Stimulated activated CD4-positive, alpha-beta T cell treated with anti-CD3 and anti-CD28 coated beads, TNF-alpha, amount 100 ng/mL, for 24 hours (primary cell): ENCODE measurements at places on chromosomes 5 and 9.

DNA sequence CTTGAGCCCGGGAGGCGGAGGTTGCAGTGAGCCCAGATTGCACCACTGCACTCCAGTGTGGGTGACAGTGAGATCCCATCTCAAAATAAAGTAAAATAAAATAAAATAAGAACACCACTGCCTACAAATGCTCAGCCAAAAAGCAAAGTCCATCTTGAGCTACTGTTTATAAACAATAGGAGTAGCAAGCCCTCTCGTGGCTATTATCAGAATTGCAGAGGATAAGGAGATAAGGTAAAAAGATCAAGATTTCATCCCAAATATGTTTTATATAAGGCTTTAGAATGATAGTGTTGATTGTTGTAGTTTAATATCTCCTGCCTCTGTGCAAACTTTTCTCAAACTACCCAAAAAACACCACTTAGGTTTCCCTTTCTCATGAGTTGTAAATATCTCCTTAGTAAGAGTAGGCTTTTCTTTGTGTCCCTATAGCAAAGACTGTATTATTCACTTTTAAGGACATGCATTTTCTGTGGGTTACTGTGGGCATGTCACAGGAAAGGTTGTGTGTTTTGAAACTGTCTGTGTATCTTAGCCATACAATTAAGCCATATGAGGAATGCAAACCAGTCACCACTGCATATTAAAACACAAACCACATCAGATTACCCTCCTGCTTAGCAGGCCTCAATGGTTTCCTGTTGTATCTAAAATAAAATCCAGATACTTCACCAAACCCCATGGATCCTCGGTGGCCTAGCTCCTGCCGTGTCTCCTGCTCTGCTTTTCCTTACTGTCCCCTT lies 31.8 kb upstream of the CKS2 start:
- no peak for DNase-seq

DNA sequence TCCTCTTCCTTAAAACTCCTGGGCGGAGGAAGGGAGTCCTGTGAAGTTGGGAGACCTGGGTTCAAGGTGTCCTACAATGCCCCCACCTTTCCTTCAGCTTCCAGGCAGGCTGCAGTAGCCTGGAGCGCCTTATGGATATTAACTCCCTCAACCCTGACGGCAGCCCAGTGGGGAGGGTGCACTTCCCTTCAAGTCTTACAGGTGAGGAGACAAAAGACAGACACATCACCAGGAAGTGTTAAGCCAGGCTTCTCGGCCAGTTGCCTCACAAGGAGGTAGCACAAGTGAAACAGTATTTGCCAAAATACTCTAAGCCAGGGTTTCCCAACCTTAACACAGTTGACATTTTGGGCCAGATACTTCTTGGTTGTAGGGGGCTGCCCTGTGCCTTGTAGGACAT lies 4.2 kb downstream of the TRIM7 start:
- no peak for DNase-seq

DNA sequence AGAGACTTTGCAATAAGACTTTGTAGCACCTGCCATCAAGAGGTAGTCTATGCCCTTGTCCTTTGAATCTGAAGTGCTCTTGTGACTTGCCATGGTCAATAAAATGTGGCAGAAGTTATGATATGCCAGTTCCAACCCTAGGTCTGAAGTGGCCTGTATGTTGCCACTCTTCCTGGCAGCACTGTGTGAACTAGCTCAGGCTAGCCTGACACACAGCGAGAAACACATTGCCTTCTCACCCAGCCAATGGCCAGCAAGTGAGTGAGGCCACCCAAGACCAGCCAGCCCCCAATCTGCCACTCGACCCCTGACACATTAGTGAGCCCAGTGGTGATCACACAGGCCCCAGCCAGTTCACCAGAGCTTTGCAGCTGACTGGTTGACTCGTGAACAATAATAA lies 52.7 kb upstream of the OSMR start:
- DNase-seq = no peak

DNA sequence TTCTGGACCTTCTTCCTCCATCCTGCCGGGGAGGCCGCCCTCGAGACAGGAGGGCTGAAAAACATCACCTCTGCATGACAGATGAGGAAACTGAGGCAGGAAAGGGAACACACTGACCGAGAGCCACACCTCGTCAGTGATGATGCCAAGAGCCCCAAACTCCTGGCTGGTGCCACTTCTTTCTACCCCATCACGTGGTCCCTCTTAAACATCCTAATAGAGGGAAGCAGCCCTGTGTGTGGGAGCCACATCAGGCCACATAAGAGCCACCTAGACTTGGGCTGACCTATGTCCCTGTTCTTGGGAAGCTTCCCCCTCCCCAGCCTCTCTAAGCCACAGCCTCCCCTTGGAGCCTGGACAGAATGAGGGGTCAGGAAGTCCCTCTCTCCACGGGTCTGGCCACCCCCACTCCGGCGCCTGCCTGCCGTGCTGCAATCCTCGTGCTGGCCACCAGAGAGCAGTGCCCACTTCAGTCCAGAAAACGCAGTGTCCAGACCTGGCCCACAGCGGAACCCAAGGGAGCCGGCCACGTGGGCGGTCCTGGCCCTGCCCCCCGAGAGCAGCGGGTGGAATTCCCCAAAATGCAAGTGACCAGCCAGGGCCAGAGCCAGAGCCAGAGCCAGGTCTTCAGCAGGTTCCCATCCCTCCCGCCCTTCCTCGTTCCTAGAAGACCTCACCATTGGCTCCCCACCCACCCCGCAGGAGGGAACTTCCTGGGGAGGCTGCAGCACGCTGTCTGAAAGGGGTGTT lies 54.7 kb upstream of the SARDH start:
- peak; percentile 8 for DNase-seq

DNA sequence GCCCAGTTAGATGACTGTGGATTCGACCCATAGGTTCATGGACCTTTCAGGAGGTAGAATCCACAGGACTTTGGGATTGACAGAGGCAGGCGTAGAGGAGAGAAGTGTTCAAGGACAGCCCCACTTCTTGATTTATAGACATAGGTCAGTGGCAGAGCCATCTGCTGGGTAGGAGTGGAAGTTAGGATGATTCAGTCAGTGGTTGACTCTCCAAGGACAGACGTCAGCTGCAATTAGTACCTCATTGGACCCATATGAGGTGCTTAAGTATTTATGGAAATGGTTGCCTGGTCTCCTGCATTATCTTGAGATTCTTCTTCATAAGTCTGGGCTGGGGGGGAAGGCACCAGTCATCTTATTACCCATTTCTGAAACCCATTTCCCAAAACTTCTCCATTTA lies 70.9 kb downstream of the SH3RF2 start:
- no peak for DNase-seq

- DNase-seq = no peak
Measured at GRCh38 chr5:74685979-74686631, 1.1 kb downstream of the HEXB start.
